ENCODE measurements at places on chromosomes 7 and 10. TPM values are rescaled to one million over a fixed set of nuclear protein-coding genes. Genes with fewer than 3 reads are reported as not detected.

HPSE2 gene
- total RNA-seq, result 2.4 TPM

TMEM270 gene
- 1.1 TPM for total RNA-seq

HELLS gene
- total RNA-seq, result 39.4 TPM

DNA sequence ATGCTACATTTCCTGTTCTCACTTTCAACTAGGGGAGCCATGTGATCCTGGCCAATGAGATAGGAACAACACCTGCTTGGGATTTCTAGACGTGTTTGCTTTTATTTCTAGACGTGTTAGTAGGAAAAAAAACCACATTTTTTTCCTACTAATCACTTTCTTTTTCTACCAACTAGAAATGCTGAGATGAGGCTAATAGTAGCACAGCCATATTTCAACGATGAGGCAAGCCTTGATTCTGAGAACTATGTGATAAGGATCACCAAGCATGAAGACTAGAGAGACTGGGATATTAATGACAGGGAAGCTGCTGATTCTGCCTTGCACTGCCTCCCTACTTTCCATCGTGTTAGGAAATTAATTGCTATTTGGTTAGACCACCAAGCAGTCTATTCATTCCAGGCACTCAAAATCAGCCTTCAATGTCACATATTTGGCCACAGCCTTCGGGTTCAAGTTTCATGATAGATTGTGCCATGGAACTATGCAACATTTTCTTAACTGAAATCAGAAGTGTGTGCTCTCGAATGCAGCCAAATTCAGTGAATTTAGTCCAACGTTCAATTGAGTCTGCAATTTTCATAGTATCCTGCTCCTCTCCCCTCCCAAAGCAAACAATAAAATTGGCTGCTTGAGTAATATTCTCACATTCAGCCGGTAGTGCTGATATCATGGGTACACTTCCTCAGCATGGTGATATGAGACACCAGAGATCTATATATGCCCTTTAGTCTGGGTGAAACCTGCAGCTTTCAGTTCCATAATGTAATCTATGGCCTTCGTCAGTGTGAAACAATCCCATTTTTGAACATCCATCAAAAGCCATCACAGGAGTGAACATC lies 98.1 kb downstream of the GPR37 start:
- DNase-seq, result no peak
- H3K27ac ChIP-seq, result no peak overlapping the region
- H3K36me3 ChIP-seq, result no peaks in the 10 kb centered on the region
- no peaks in the 10 kb centered on the region for H3K4me1 ChIP-seq
- no peak overlapping the region for H3K4me3 ChIP-seq

GRCh38 chr10:17086865-17087367 lies 42.7 kb downstream of the CUBN start:
- H3K4me3 ChIP-seq, result no peak overlapping the region
- H3K36me3 ChIP-seq, result no peaks in the 10 kb centered on the region
- no peak for DNase-seq
- no peak overlapping the region for H3K27ac ChIP-seq
- no peaks in the 10 kb centered on the region for H3K4me1 ChIP-seq
- no peaks in the 10 kb centered on the region for H3K27me3 ChIP-seq

- H3K4me1 ChIP-seq, result no peaks in the 10 kb centered on the region
- no peak overlapping the region for H3K4me3 ChIP-seq
- no peak for DNase-seq
- H3K27me3 ChIP-seq, result no peaks in the 10 kb centered on the region
Measured at GRCh38 chr7:64882341-64883112, 20.5 kb upstream of the ZNF273 start.

- H3K27ac ChIP-seq, result no peak overlapping the region
- no peaks in the 10 kb centered on the region for H3K27me3 ChIP-seq
- DNase-seq, result no peak
- no peaks in the 10 kb centered on the region for H3K36me3 ChIP-seq
- no peaks in the 10 kb centered on the region for H3K4me1 ChIP-seq
- no peak overlapping the region for H3K4me3 ChIP-seq
Measured at GRCh38 chr7:69189406-69189805, 408.9 kb upstream of the AUTS2 start.

GRCh38 chr7:82393076-82393839 lies 50.3 kb downstream of the CACNA2D1 start:
- H3K27ac ChIP-seq, result no peak overlapping the region
- H3K27me3 ChIP-seq, result no peaks in the 10 kb centered on the region
- DNase-seq, result no peak
- no peaks in the 10 kb centered on the region for H3K4me1 ChIP-seq
- no peaks in the 10 kb centered on the region for H3K36me3 ChIP-seq
- H3K4me3 ChIP-seq, result no peak overlapping the region

DNA sequence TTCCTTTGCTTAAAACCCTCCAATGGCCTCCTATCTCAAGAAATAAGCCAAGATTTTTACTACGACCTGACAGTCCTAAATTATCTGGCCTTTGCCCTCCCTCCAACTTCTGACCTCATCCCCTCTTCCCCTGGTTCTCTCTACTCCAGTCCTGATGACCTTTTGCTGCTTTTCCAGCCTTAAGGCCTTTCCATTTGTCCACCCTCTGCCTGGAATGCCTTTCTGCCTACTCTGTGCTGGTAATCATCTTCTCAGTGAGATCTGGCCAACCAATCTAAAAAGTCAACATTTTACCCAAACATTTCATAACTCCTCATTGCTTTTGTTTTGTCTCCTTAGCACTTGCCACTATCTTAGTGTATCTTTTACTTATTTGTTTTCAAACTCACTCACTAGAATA lies 75.7 kb downstream of the VPS41 start:
- no peaks in the 10 kb centered on the region for H3K4me1 ChIP-seq

All from hepatocyte (in vitro differentiated cells).